ENCODE measurements at places on chromosomes 7 and 10.

- peak; percentile 28 for DNase-seq
These were observed 141.3 kb upstream of the VKORC1L1 start for GRCh38 chr7:65731562-65732035.

DNA sequence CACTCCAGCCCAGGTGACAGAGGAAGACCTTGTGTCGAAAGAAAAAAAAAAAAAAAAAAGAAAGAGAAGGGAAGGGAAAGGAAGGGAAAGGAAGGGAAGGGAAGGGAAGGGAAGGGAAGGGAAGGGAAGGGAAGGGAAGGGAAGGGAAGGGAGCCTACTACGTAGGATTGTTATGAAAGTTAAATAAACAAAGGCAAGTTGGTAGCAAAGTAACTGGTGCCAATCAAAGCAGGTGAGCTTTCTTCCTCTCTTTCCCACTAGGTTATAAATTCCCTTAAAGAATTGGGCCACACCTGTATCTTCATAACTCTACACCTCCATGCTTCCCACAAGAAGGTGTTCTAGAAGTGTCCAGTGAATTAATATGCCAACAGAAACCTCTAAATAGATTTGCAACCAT is 96.3 kb upstream of the AFAP1L2 start:
- no peak for DNase-seq

- DNase-seq: no peak
These were observed 191.9 kb upstream of the PPP1R3A start for GRCh38 chr7:114110666-114111065.

GRCh38 chr10:129951101-129951969 is 12.7 kb downstream of the EBF3 start:
- no peak for DNase-seq

GRCh38 chr7:140212100-140212881 is 35.5 kb upstream of the KDM7A start:
- DNase-seq: no peak

GRCh38 chr10:75764974-75765788 is 333.8 kb downstream of the LRMDA start:
- no peak for DNase-seq

DNA sequence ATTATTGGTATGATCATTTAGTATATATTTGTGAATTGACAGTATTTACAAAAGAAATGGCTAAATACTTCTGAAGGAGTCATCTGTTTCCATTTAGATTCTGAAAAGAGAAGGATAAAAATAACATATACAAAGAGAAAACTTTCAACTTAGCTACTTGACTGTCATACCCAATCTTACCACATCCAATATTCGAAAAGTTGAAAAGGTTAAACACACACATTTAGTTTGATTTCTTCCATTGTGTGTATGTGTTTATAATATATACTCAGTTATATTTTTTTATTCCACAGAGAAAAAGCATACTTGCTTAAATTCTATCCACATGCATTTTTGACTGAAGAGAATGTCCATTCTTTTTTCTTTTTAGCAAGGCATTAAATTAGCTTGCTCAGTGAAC is 470.7 kb downstream of the TFEC start:
- DNase-seq: no peak

DNA sequence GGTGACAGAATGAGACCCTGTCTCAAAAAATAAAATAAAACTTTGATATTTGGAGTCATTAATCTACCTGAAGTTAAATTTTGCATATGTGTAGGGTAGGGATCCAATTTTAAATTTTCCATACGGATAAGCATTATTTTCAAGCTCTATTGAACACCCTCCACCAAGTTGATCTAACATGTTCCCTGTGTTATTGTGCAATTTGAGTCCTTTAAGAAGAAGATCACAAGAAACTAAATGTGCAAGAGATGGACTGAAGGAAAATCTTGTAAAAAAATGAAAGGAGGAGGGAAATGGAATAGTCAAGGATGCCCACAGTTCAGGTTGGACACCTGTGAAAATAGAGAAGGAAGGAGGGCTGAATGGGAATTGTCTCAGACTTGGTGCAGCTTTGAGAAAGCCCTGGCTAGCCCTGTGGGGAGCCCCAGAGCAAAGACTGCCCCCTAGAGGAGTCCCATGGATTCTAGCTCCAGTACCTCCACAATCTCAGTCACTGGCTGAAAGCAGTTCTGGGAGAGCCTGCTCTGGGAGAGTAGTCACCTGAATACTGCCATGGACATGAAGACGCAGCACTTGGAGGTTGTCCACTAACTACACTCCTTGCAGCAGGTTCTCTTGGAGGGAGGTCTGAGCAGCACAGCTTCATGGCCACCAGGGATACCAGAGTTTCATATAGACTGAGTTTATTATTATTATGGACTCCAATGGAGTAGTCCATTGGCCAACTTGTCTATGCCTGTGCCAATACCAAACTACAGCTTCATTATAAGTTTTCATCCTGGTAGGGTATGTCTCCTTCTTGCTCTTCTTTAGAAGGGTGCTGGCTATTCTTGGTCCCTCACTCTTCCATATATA is 5.7 kb upstream of the TIAL1 start:
- DNase-seq: no peak

GRCh38 chr7:141074162-141074991 is 513 bp downstream of the TMEM178B start:
- peak; percentile 22 for DNase-seq

DNA sequence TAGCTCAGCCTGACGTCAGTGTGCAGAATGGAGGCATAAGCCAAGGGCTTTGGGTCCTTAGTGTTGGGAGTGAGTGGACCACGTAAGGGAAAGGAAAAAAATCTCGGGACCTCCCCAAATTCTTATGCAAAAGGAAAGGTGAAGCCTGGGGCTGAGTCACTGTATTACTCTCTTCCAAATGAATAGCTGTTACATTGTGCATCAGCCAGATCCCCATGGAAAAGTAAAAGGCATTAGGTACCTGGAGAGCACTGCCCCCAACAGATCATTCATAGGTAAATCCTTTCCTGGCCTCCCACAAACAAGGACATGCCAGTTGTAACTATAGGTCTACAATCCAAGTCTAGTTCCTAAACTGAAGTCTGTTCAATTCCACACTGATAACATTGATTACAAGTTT is 170.5 kb downstream of the C1GALT1 start:
- no peak for DNase-seq

- DNase-seq: no peak
These were observed 397.2 kb downstream of the EXOC4 start for GRCh38 chr7:133650069-133650468.

- no peak for DNase-seq
These were observed 96.5 kb downstream of the TACC2 start for GRCh38 chr10:122085423-122085911.

GRCh38 chr7:34718867-34719266 is 60.8 kb downstream of the NPSR1 start:
- DNase-seq: no peak

GRCh38 chr7:51256209-51256781 is 60.3 kb downstream of the COBL start:
- peak; percentile 37 for DNase-seq

DNA sequence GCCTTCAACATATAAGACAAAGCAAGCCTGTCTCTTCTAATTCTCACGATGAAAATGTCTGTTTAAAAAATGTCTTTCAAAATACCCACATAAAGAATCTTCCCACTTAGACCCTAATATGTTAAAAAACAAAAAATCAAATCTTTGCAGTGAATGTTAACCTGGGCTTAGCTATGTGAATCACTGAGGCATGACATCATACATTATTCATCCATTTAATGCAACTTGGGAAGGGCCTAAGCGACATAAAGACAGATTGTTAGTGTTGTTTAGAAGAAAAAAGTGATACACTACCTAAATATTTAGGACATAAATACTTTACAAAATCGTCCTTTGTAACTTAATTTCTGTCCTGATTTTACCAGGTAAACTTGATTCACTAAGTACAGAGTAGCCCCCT is 648.5 kb upstream of the NRP1 start:
- DNase-seq: no peak

GRCh38 chr7:100891568-100892247 is 2.2 kb upstream of the UFSP1 start:
- no peak for DNase-seq

DNA sequence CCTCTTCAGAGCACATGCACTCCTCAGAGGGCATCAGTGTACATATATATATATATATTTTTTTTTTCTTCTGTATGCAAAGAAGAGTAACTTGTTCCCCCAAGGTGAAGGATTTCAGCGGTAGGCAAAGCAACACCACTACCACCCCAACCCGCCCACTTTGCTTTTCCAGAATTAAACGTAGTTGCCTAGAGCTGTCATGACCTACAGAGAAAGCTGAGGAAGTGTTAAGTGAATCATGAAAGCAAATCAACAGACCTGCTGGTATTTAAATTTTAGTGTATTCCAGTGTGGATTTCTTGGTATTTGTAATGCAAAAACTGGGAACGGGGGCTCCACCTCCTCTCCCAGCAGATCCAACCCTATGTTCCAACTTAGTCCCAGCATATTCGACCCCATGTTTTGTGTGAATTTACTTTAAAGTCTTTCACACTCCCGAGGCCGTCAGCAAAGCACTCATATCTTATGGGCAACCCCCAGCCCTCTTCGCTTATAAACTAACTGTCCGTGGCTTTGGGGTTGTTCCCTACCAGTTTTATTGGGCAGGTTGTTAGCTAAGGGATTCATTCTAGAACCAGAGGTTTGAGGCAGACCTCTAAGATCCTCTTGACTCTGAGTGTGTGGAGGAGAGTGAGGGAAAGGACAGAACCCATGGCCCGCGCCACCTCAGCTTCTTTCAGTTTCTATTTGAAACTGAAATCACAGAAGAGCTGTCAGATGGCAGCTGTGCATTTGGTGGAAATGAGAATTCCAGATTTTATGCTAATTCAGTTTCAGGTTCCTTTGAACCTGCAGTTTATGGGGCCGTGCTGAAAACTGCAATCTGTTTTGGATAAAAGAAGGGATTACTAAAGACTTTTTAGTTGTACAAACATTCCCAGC is 450.2 kb upstream of the GALNT17 start:
- no peak for DNase-seq

DNA sequence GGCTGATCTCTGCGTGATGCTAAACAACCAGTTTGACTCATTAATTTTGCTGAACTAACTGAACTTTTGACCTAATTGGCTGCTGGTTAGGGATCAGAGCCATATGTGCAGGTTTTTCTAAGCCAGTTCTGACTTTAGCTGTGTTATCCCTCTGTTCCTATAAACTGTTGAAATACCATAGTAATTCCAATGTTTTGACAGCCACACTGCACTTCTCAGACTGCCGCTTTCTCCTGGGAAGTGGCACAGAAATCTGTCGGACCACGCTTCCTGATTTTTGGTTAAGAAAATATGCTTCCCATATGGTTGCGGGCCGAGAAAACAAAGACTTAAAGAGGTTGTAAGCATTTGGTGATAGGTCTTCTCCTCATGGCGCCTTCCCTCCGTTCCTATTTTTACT is 42.3 kb downstream of the TBXAS1 start:
- DNase-seq: no peak

- no peak for DNase-seq
These were observed 49.1 kb downstream of the RAPGEF5 start for GRCh38 chr7:22307816-22308215.

DNA sequence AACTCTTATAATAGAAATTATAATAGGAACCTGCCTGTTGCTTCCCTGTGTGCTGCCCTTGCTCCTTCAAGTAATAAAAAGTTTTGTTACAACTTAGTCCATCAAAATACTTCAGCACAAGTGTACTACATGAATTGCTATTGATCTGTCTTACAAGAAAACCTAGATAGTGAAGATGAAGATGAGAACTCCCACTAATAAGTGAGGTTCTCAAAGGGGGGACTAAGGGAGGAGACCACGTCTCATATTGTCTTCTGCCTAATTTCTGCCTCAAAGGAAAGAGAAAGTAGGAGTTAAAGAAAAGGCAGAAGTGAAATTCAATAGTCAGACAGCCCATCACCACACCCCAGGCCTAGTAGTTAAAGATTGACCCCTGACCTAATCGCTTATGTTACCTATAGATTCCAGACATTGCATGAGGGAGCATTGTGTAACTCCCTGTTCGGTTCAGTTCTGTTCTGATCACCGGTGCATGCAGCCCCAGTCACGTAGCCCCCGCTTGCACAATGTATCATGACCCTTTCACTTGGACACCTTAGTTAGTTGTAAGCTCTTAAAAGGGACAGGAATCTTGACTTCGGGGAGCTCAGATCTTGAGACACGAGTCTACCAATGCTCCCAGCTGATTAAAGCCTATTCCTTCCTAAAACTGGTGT is 18.2 kb upstream of the CHST3 start:
- no peak for DNase-seq

- no peak for DNase-seq
These were observed 93.0 kb upstream of the PCGF5 start for GRCh38 chr10:91127341-91128082.

- DNase-seq: no peak
These were observed 522.8 kb upstream of the POM121L12 start for GRCh38 chr7:52512656-52513055.

GRCh38 chr7:95199779-95200558 is 124.4 kb downstream of the PON1 start:
- peak; percentile 78 for DNase-seq

DNA sequence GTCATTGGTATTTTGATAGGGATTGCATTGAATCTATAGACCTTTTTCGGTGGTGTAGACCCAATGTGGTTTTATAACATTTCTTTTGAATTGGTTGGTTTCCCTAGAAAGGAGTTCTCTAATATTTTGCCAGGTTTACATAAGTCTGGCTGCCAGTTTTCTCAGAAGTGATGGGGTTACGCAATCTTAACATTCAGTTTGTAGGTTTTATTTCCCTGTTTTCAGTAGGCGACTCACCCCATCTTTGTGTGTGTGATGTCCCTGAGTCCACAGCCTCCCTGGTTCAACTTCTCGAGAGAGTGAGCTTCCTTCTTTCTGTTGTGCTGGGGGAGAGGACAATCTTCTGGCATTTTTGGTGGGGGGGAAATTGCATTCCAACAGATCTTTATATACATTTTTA is 9.6 kb upstream of the KIF5B start:
- DNase-seq: no peak

DNA sequence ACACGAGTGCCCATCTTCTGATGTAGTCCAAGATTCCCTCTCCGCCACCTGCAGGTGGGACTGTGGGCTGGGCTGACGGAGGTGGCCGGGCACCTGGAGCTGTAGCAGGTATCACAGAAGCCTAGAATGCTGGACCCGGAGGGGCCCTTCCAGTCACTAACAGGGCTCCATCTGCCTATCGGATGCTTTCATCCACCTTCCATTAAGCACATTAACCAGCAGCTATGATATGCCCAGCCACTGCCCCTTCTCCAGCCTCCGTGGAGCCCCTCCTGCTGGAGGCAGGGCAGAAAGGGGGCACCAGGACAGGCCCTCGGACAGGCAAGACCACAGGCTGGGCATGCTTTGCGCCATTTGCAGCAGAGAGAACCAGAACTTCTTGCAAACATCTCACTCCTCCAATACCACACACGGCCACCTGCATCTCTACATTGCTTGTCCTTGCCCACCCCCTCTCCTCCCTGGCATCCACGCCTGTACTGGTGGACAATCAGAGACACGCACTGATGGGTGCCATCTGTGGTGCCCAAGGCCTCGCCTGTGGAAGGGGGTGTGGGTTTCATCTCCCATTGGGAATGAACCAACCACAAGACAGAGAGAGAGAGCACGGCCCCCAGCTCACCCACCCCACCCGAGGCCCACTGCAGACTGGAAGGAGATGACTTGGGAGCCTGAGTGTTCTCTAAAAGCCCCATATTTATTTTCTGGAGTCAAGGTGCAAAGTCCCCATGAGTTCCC is 16.8 kb downstream of the PRKAG2 start:
- no peak for DNase-seq

Data from femur (tissue), 1 donor.